ENCODE measurements at places on chromosomes 5 and 9.

- DNase-seq: no peak
Measured at GRCh38 chr5:142501890-142502289, 177.1 kb upstream of the SPRY4 start.

DNA sequence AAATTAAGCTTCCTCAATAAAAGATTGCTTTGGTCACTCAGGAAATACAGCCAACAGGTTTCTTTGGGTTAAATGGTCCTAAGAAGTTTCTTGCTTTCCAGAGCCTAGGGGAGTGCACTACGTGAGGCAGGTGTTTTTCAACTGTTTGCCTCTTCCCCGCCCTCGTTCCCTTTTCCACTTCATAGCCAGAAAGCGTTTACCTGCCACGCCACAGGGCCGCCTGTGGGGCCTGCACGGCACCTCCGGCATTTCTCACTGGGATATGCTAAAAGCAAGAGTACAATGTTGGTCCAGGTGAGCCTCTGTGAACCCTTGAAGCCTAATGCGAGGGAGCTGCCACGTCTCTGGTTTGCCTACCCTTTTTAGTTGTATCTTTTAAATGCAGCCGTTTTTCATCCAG, 167.6 kb upstream of the OTULINL start:
- DNase-seq: no peak

- DNase-seq: no peak
Measured at GRCh38 chr5:16169550-16169949, 10.0 kb downstream of the MARCHF11 start.

- DNase-seq: no peak
Measured at GRCh38 chr9:17556255-17556654, 22.6 kb upstream of the SH3GL2 start.

GRCh38 chr5:73273379-73274050, 100.5 kb downstream of the TMEM174 start:
- DNase-seq: no peak

GRCh38 chr5:69167929-69168328, 979 bp downstream of the CCNB1 start:
- no peak for DNase-seq

- no peak for DNase-seq
Measured at GRCh38 chr5:57033103-57033502, 81.2 kb upstream of the MIER3 start.

DNA sequence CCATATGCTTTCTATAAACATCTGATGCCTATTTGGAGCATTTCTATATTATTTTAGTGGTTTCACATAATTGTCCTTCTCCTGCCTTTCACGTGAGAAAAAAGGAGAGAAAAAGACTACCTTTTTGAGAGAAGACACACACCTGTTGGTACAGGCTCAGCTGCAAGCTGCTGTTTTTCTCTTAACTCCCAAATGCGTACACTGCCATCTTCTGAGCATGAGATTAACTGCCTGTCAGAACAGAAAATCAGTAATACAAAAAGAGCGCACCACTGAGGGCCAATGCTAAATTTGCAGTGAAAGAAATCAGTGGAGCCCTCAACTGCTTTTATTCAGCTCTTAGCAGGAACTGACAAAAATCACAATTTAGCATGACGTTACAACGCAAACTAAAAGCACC, 54.9 kb downstream of the WDR41 start:
- DNase-seq: no peak

GRCh38 chr9:25850803-25851202, 172.6 kb upstream of the TUSC1 start:
- no peak for DNase-seq

GRCh38 chr9:100499460-100499859, 26.5 kb downstream of the TMEFF1 start:
- no peak for DNase-seq

GRCh38 chr9:78923966-78924659, 627.2 kb downstream of the PSAT1 start:
- DNase-seq: no peak

DNA sequence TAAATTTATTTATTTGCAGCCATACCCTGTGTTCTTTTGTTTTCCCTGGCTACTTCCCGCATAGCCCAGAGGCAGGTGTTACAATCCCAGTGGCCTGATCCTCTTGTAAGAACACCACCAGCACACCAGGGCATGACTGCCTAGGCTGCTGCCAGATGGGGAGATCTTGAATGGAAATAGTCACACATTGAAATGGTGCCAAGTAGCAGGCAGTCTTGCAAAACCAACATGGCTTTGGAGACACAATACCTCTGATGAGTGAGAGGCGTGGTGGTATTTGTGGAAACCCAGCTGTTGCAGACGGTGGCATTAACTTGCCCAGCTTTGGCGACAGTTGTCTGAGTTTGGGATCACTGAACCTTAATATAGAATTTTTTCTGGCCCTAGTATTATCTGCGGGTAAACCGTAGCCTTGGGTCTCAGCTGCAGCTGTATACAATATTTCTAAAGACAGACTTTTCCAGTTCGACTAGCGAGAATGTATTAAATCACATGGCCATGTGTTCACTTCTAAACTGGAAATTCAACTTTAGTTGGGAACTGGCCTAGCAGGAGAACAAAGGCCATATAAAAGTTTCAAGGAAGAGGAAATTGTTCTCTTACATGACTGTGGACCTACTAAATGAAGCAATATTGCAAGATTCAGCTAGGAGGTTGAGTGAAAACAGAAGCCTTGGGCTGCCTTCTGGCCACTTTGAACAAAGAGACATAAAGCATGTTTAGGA, 277.0 kb downstream of the SMARCA2 start:
- no peak for DNase-seq

DNA sequence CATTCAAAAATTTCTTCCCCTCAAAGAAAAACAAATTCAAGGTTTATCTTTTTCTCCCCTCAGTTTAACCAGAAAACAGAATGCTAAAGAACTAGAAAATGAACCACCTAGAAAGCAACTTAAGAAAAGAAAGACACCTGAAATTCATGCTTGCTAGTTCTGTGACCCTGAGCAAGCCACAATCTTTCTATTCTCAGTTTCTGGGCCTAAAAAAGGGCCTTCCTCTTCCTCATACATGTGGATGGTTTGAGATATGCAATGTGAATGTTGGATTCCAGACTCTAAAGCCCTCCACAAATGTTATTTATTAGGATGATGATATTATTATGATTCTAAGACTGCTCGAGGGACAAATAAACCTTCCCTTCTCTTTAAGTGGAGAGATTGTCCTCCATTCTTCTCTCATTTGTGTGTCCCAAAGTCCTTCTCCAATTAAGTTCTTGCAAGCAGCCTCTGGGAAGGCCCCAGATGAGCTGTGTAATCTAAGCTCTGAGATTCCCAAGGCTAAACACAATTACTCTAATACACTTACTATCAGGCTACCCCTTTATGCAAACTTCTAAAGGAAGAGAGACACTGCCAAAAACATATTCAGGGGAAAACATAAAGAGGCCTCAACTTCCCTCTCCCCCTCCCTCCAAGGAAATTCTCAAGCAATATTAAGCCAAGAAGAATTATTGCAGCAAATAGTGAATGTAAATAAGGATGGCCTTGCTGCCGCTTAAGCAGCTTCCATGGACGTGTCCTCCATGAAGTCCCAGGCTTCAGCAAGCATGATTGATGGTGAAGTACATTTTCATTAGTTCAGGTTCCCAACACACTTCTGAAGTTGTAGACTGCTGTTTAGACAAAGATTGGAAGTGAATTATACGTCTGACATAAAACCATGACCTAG, 80.2 kb downstream of the PRKACG start:
- DNase-seq: no peak

DNA sequence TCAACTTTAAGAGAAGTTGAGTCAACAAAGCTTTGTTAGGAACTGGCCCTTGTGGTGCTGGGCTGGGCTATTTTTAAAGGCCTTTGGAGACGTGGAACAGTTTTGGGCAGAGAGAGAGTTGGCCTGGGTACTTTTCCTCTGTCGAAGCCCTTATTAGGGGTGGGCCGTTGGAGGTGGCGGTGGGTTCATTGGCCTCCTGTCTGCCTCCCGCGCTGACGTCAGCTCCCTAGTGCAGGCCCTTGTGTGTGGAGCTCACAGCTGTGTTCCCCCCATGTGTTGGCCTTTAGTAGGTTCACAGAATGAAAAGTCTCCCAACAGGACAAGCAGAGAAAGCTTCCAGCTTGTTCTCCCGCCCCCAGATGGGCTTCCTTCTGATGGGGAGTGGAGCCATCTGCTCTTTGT, 2.7 kb downstream of the NCS1 start:
- no peak for DNase-seq

DNA sequence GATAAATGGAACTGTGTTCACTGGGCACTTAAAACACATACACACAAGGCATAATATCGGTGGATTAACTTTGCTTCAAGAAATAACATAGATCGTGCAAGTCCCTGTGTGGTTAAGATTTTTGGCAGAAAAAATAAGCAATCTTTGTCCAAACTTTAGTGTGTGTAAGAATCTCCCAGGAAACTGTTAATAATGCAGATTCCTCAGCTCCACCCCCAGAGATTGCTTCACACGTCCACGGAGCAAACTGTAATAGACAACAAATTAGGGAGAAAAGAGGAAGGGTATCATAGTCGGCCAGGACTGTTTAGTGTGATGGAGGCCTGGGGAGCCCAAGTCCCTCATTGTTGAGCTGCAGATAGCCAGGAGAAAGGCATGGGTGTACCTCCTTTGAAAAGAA, 84.8 kb downstream of the PJA2 start:
- DNase-seq: no peak

DNA sequence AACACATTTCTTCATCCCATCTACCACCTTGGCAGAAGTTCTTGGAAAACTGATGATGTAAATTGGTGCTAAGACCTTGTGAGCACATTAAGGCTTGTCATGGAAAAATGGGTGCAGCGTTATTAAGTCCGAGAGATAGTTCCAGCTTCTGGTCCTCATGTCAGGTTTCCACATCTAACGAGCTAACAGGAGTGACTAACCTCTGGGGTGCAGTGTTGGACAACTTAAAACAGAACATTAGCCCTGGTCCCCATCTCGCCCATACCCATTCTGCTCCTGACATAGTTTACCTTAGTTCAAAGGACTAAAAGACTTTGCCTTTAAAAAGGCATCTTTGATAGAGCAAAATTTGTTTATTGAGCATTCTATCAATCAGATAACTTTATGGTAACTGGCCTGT, 128.0 kb downstream of the SLC1A3 start:
- no peak for DNase-seq

- DNase-seq: no peak
Measured at GRCh38 chr9:77152289-77152688, 25.0 kb upstream of the VPS13A start.

- DNase-seq: no peak
Measured at GRCh38 chr9:124290743-124291554, 33.2 kb downstream of the NEK6 start.

GRCh38 chr9:124708074-124708473, 63.0 kb downstream of the NR6A1 start:
- DNase-seq: no peak

DNA sequence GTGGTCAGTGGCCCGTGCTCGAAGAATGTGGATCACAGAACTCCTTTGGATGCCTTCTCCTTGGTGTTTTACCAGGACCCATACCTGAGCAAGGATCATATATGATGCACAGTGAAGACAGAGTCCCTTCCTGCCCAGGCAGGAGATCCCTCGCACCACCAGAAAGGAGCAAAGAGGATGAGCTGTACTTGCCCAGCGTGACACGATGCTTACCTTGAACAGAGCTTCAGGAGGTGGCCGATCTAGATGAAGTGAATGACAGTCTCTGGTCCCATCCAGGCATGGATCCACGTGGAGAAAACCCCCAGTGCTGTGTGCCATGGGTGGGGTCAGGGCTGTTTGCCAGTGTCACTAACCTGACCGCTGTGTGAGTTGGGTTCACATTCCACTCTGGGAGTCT, 455.4 kb downstream of the GADD45G start:
- DNase-seq: no peak

DNA sequence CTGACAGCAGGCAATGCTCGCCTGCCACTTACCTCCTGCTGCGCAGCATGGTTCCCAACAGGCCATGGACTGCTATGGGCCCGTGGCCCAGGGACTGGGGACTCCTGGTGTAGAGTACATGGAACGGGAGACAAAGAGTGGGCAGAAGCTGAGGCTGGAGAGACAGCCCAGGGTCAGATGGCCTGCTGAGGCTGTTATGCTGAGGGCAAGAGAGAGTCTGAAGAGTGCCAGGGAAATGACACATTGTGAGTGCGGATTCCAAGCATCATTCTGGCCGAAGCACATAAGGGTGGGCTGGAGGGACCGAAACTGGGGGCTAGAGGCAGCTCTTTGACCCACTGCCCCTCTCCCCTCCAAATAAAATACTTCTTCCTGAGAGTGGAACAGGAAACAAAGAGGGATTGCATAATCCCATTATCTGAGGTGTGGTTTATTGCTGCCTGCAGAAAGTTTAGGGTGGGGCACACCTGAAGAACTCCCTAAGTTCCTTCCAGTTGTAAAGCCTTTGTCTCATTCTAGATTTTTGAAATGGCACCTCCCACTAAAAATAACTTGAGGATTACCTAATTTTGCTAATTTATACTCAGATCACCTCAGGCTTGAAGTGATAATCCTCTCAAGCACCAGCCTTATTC, 158.1 kb downstream of the ATP10B start:
- no peak for DNase-seq

DNA sequence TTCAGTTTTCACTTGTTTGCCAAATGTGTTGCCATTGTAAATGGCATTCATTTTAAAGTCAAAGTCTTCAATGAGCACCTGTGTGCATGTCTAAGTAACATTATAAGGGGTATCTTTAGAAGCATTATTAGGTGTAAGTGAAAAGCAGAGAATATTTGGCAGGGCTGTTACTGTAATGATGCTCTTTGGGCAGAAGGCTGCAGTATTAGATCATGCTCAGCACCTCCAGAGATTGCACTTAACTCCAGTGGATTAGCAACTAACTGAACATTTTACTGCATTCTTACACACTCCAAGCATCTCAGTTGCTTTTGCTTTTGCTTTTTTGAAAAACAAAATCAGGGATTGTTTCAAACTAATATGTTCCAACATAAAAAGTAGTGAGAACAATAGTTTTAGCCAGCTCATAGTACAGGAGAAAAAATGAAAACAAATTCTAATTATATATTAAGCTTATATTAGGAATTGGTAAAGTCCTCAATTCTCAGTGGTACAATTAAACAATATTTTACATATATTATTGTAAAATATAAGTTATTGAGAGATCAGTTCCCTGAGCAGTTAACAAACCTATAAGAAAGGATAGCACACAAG, 1740.9 kb upstream of the CDH9 start:
- no peak for DNase-seq

- DNase-seq: no peak
Measured at GRCh38 chr9:110835859-110836271, 167.3 kb downstream of the MUSK start.

- DNase-seq: no peak
Measured at GRCh38 chr9:28651050-28651722, 1077.9 kb upstream of the C9orf72 start.

DNA sequence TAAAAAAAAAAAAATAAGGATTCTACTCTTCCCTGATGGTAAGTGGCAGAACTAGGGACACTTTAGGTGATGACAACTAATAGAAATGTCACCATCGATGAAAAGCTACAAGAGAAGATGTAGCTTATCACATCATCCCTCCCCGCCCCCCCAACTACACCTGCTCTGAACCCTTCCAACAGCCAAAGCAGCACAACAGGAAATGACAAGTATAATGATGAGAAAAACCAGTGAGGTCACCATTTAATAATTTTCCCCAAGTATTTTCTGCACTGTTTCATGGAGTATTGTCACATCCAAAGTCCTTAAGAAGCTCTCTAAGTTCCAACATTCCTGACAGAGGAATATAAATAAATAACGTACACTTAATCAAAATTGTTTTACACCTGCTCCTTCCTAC, 221.4 kb downstream of the EFNA5 start:
- no peak for DNase-seq

Data from cortex of kidney (tissue), 1 donor.